ENCODE measurements at places on chromosomes 13 and 19.

DNA sequence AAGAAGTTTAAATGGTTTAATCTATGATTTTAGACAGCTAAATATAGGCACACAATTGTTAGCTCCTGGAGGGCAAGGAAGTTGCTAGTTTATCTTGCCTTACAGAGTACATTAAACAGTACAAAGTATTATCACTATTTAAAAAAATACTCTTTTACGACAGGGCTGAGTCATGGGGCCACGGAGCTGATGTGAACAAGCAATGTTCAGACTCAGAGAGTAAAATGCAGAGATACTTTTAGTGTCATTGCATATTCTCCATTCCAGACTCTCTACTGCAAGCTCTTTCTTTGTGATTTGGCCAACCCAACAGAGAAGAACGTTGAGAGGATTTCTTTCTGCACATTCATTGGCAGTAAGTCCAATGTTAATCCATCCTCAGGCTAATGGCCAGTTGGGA, 352.4 kb downstream of the SPRY2 start:
- no peak for DNase-seq

DNA sequence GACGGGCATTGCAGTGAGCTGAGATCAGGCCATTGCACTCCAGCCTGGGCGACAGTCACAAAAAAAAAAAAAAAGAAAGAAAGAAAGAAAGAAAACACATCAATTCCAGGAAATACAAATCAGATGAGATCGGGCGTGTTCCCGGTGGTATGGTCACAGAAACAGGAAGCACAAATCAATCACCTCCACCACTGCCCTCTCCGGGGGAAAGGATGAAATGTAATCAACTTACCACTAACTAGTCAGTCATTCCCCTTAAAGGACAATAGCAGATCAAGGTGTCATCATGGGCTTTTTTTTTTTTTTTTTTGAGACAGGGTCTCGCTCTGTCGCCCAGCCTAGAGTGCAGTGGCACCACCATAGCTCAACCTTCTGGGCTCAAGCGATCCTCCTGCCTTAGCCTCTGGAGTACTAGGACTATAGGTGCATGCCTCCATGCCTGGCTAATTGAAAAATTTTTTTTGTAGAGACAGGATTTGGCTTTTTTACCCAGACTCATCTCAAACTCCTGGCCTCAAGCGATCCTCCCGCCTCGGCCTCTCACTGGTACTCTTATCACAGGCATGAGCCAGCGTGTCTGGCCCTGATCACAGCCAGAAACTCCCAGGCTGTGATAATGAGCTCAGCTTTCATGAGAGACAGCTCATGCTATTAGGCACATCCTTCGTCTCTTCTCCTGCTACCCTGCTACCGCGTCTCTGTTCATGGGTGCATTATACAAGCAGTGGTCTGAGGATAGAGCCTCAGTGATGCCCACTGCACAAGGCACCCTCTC, 6.8 kb upstream of the DPRX start:
- no peak for DNase-seq

DNA sequence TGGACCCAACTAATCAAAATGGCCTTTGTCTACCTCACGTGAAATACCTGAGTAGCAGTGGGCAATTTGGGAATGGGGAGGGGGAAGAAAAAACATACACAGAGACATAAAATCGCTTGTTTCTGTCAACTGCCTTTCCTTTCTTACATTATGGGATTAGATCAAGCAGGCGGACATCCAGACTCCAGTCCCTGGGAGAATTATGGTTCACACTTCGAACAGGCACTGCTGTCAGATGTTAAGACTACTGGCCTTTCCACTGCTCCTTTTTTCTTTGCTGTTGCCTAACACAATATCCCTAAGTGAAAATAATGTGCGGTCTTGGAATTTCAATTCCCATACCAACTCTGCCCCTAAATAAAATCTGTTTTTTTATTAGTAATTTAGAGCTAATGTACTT, 1719.7 kb upstream of the SLC10A2 start:
- no peak for DNase-seq

- DNase-seq: peak; percentile 84
Measured at GRCh38 chr19:3095441-3096191, 1.5 kb downstream of the GNA11 start.

GRCh38 chr19:50328224-50328872, 829 bp downstream of the KCNC3 start:
- DNase-seq: peak; percentile 11

DNA sequence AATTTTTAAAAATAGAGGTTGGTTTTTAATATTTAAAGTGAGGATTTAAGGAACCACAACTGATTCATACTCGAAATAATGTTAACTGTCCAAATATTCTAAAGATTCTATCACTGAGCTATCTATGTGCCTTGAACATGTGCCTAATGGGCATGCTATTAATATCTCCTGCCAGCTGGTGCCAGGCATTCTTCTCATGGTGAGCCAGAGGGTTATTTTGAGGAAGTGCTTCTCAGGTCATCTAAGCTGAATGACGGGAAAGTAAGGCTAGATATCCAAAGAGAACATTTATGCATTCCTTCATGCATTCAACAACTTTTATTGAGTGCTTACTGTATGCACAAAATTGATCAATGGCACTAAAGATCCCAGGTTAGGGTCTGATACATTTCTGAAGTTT, 138.2 kb downstream of the PIBF1 start:
- no peak for DNase-seq

DNA sequence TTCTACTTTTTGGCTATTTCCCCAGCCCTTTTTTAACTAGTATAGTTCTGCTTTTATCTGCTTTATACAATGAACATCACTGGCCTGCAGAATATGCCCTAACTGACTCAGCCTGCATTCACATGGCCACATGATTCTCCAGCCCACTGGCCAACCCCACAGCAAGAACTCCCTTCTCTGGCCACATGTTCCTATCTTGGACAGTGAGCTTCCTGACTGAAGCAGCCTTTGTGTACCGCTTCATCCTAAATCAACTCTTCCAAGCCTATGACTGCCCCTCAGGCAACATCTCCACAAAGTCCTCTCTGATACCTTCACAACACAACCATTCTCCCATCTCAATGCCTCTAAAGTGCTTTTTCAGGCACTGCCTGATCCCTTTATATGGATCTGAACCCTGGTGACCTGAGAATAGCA, 214.1 kb downstream of the COL4A1 start:
- no peak for DNase-seq

DNA sequence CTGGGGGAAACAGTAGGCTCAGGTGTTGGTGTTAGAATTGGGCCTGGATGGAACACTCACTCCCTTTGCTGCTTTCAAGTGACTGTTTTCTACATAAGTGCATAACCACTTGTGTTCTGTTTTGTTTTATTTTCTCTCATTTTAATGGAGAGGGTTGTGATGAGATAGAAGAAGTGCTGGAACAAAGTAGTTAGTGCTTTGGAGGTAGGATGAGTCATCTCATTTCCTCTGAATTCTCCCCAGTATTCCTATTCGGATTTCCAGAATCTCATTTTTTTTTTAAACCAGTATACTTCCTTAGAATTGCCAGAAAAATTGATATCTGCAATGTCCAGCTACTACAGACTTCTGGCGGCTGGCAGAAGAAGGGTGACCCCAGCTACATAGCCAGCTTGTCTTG, 575.9 kb downstream of the MYO16 start:
- DNase-seq: no peak

DNA sequence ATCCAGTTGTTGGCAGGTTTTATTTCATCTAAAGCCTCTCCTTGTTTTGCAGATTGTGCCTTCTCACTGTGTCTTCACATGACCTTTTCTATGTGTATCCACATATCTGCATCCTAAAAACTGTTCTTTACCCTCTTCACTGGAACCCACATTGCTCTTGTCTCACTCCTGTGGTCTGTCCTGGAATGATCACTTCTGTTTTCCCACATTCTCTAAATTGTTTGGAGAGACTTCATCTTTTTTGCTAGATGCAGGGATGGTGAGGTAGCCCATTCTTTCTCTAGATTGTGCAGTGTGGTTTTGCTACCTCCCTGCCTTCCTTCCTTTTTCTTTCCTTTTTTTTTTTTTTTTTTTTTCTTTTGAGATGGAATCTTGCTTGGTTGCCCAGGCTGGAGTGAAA, 608.6 kb upstream of the MIR17HG start:
- DNase-seq: no peak

DNA sequence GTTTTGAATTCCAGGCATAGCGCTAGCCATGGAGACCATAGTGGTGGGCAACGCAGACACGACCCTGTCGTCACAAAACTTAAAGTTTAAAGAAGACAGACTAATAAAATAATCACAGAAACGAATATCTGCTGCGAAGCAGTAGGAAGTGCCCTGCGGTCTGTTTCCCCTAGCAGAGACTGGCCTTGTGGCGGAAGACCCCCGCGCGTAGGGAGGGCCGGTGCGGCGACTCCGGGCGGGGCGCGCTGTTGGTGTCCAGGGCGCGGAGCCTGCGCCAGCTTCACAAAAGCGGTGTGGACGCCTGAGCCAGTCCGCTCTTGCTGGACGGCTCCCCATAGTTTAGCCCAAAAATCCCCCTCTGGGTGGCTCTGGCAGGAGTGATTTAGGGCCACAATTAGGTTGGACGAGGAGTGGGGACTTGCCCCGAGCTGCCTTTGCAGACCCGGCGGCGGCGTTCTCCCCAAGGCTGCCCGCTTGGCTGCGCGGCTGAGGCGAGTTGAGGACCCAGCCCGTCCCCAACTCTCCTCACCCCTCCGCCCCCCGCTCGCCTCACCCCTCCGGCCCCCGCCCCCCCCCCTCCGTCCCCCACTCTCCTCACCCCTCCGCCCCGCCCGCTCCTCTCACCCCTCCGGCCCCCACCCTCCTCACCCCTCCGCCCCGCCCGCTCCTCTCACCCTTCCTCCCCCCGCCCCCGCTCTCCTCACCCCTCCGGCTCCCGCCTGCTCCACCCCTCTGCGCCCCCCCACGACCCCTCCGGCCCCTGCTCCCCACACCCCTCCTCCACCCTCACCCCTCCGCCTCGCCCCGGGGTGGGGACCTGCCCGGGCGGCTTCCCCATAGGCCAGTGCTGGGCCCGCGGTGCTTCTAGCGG, 14.2 kb upstream of the LATS2 start:
- peak; percentile 33 for DNase-seq

- peak; percentile 72 for DNase-seq
Measured at GRCh38 chr19:51372649-51373504, at the start of gene NKG7. NKG7 (minus strand) TSS chr19:51372654; CDS start chr19:51372535, 119 bp downstream.

All from CD4-positive, alpha-beta T cell treated with Interleukin-6 for 4 hours (primary cell).